ENCODE measurements at places on chromosomes 12 and 14.

DNA sequence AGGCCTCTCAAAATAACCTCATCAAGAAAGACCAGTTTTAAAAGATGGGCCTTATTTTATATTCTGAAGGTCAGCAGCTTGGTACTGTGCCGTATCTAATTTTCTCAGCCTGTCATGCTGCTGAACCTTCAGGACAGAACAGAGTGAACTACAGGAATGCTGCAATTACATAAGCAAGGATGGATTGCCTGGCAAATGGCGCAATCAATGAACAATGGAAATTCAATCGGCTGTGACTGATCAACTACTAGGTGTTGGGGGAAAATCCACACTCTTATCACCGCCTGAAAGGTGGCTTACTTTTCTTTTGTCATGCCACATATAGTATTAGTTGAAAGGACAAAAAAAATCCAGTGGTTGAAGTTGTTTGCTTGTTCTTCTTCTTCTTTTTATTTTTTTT lies 8.5 kb downstream of the ACSS3 start:
- DNase-seq = no peak

GRCh38 chr12:30756074-30756473 lies 1.3 kb upstream of the CAPRIN2 start:
- DNase-seq = no peak

DNA sequence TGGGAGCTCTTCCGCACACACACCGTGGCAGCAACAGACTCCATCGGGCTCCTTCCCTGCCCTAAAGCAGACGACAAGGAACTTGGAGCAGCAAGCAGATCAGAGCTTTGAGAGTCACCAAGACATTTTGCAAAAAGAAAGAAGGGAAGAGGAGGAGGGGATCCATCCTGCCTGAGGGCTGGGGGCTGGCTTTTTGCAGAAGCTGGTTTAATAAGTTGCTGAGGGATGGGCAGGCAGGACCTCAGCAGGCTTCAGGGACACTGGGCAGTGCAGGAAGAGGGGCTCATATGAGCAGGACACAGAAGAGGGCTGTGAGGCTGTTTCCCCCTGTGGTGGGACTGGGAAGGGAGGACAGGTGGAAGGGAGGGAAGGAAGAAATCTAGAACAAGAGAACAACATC lies 133.4 kb upstream of the GSC start:
- DNase-seq = no peak

DNA sequence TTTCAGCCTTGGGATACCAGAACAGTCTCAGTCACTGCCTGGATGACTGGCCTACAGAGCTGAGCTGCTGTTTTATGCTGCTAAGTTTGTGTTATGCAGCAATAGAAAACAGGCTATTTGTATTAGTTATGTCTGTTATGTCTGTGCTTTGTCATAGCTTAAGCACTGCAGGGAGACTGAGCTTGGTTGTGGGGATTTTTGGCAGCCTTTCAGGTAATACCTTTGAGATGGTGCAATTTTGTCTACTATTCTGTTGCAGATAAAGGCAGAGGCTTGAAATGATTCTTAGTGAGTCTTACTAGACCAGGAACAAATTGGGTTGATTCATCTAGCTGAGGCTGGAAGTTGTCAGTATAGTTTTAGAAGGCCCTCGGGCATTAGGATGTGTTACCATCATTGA lies 201.3 kb upstream of the RBM19 start:
- DNase-seq = no peak

GRCh38 chr14:65787461-65787860 lies 374.9 kb downstream of the FUT8 start:
- DNase-seq = no peak

DNA sequence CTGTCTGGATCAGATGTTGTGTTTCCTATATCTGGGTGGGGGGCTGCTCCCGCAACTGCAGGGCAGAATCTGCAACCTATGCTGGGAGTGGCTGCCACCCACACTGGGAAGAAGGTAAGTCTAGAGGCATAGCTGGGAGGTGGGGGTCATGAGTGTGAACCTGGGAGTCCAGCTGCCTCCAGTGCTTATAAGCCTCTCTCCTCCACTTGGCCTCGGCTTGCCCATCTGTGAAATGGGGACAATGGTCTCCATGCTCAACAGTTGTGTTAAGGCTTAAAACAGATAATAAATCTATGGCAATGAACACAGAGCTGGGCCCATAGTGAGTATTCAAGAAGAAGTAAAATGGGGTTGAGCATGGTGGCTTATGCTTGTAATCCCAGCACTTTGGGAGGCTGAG lies 90.0 kb downstream of the RBM19 start:
- no peak for DNase-seq

DNA sequence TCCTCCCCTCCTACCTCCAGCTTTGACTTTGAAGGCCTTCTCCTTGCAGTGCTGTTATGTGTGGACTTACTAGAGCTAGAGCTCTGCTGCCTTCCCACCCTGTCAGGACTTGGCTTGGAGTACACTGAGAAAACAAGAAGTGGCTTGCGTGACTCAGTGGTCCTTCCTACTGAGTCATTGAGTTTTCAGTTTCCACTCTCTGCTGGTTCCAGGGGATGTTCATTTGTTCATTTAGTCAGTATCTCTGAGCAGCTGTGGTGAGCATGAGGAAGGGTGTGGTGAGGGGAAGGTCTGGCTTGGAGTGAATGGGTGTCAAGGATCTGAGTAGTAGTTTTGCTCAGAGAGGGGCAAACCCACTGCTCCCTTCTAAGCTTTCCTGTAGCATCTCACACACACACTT lies 17.2 kb upstream of the ELK3 start:
- no peak for DNase-seq

DNA sequence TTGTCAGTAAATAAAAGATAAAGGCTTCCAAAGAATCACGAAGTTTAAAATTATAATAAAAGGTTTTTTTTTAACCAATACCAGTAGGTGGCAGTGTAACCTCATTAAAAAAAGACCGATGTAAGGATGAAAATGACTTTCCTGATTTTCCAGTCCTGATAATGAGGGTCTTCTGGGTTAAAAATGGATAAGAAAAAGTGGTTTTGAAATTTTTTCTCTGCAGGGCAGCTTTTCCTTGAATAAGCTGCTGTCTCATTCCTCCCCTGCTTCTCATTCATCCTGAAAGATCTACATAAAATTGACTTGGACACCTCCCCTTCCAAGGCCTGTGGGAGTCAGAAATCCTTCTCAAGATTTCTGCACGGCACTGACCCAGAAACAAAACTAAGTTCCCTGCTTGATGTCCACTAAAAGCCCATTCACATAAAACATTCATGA lies 58.9 kb upstream of the FBXO33 start:
- DNase-seq = no peak

DNA sequence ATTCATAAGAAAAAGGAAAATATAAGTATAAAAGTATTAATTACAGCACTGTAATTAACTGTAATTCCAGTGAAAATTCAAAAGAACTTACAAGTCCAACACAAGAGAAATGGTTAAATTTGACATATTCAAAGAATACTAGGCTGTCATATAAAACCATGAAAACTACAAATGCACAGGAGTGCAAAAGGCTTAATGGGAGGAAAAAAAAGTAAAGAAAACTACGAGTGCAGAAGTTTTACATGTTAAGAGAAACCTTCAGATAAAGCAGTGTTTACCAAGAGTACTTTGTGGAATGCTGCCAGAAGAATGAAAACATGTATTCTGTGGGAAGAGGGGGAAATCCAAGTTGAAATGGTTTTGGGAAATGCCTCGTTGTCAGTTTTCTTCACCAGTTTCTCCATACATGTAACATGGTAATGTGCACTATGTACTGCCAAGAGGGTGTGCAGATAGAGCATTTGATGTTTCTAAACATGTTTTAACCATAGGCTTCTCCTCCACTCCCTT lies 9.1 kb downstream of the HEATR5A start:
- DNase-seq = no peak

- no peak for DNase-seq
Observed at GRCh38 chr12:27627123-27627852, 69.0 kb upstream of the REP15 start.

DNA sequence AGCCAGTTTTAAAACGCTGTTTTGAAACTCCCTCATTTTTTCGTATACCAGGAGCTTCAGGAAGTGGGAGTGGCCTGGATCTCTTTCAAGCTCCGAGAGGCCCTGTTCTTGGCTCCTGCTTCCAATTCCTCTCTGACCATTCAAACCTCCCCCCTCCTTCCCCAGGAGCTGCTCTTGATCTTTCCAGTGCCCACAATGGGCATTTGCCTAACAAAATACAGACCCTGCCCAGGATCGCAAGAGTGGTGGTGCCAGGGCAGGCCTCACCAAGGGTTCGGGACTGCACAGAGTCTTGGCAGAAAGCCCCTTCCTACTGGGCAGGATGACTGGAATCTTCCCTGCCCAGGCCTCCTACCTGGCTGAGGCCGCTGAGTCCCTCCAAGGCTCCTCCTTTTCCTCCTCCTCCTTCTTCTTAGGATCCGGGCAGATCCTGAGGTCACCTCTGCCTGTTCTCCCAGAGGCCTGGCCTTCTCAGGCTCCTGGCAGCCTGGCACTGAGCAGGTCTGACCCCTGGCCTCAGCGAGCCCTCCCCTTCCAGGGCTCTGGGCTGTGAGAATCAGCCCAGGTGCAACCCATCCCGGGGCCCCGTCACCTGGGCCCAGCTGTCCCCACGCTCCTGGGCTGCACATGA lies 46.9 kb upstream of the NOS1 start:
- DNase-seq = no peak

DNA sequence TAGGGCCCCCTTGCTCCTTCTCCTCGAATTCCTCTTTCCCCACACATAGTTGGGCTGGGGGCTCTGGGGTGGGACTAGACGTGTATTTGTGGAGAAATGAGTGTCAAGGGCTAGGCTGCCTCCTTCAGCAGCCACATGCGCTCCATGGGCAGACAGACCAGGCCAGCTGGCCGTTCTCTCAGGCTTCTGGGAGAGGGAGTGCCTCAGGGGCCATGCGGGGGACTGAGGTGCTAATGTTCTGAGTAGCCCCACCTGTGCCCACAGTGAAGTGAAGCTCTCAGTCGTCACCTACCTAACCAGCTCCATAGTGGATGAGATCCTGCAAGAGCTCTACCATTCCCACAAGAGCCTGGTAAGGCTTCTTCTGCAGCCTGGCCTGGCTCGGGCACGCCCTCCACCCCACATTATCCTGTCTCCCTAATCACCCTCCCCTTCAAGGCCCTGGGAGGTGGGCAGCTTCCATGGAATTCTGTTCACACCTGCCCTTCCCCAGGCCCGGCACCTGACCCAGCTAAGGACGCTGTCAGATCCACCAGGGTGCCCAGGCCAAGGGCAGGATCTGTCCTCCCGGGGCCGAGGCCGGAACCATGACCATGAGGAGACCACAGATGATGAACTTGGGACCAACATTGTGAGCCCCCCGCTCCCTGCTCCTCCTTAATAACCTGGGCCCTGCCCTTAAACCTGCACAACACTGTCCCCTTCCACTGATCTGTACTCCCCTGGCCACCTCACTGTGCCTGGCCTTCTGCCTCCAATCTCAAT lies 9.0 kb upstream of the CPNE6 start:
- no peak for DNase-seq
